ENCODE measurements at places on chromosomes 12 and 14.
A peak's percentile ranks its signal among the peaks of the same experiment; 100 is the strongest.

DNA sequence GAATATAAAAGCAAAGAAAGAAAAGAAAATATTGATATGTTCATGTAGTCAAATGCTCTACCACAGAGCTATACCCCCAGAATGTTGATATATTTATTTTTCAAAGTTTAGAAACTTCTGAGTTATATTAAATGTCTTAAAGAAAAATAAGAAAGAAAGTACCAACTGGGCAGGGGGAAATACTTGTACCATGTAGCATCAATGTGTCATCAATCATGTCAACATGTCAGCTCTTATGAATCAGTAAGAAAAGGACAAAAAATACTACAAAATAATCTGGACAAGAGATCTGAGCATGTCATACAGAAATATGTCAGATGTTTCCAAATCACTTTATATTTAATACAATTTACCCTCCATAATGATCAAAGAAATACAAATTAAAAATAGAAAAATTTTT is 595.1 kb upstream of the ATP2B1 start:
- no peak for DNase-seq

DNA sequence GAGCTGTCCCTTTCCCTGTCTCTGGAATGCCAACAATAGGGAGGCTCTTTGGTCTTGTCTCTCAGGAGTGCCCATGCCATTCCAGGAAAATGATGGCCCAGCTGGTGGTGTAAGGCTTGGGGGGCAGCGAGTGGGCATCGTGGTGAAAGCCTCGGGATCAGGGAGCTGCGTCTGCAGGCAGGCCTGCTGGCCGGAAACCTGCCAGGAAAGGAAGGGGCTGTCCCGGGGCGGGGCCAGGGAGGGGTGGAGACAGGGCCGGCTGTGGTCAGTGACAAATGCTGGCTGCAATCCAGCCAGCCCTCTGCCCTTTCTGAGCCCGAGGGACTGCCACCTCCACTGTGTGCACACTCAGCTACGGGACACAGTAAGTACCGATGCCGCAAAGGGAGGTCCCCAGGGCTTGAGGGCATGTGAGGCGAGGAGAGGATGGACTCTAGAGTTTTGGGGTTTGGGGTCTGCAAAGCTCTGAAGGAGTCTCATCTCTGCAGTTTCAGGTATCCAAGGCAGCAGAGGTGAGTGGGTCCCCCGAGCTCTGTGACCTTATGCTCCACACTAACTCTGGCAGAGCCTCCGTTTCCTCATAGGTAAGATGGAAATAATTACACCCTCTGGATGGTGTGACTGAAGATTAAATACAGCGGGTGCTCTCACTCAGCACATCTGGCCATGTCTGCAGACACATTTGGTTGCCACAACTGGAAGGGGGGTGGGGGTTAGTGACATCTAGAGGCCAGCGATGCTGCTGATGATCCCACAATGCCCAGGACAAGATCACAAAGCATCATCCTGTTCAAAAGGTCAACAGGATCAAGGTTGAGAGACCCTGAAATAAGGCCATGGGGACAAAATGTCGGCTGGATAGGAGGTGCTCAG is at the start of gene SERPINA5:
Gene SERPINA5, plus strand, starts transcription at position 300 of the 873 bp plus-strand sequence. CDS start 5,937 bp downstream, outside the sequence.
- no peak for DNase-seq

DNA sequence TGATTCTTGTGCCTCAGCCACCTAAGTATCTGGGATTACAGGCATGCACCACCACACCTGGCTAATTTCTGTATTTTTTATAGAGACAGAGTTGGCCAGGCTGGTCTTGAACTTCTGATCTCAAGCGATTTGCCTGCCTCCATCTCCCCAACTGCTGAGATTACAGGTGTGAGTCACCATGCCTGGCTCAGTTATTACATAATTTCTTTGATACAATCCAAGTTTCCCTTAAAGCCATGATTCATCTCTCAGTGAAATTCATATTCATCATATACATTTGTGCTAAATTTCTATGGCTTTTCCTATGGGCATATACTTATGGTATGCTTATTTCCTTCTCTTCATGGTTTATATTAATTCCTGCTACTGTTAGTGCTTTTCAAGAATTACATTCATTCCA is 29.1 kb upstream of the PZP start:
- DNase-seq: no peak

DNA sequence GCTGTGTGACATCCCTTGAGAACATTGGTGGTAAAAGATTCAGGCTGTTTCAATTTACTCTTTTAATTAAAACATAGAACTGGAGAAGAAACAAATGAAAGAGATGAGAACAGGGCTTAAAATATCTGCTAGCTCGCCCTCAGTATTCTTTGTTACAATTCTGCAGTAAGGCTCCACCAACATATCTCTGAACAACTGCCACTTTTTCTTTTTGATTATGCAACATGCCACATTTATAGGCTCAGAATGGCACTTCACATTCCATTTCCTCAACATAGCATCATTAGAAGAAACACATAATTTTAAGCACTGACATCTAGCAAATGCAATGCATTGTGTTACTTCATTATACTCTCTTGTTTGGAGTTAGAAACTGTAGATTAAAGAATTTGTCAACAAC is 1315.2 kb downstream of the LRFN5 start:
- no peak for DNase-seq

DNA sequence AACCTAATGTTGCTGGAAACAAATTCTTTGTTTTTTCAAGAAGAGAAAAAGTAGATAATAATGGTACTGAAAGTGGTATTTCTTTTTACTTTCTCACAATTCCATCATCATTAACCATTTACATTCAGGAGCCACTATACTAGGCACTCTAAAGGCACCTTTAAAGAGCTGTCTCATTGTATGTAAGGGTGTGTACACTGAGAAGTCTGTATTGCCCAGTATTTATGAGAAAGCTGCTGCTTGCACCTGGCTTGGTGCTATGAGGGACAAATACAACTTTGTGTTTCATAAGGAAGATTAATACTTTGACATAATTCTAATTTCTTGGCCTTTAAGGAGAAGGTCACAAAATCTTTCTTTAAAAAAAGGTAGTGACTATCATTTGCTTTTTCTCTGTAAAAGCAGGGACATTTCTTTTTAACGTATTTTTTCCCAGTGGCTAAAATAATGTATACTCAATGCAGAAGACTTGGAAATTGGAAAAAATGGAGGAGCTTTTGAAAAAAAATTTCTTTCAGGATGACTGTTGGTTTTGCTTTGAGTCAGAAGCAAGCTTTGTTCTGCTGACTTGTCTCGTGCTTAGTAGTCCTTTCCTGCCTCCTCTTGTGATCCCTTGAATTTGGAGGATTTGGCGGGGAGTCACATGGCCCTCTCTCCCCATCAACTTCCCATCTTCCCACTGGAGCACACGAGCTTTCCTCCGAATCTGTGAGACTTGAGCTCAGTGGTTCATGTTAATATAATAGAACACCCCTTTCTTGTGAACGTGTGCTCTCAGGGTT is 50.1 kb downstream of the RASSF3 start:
- no peak for DNase-seq

DNA sequence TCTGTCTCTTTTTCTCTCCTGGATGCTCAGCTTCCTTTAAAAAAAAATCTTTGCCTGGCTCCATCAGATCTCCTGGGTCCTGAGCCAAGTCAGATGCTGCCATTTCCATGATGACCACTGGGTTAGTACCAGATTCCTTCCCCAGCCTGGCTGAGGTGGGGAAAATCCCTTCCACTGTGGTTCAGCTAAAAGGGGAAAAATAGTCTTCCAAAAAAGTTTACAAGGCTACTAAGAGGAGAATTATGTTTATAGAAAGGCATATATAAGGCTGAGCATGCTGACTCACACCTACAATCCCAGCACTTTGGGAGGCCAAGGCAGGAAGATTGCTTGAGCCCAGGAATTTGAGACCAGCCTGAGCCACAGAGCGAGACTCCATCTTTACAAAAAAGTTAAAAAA is 28.4 kb upstream of the GAS2L3 start:
- DNase-seq: no peak

- DNase-seq: no peak
These were observed 17.1 kb upstream of the ATXN2 start for GRCh38 chr12:111616177-111616623.

GRCh38 chr14:40679256-40679655 is 927.4 kb upstream of the LRFN5 start:
- DNase-seq: no peak

GRCh38 chr12:24929953-24930352 is 18.9 kb downstream of the BCAT1 start:
- DNase-seq: no peak

DNA sequence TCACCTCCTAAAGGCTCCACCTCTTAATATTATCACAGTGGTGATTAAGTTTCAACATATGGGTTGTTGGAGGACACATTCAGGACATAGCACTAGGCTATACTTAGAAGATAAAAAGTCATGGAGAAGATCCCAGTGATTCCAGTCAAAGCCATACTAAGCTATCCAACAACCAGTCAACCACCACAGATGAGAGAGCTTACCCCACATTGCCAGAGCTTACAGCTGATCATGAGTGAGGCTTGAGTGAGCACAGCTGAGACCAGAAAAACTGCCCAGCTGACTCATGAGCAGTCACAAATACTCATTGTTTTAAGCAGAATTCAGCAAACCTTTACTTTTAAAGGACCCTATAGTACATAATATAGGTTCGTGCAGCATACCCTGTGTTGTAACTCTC is 85.1 kb downstream of the DRAM1 start:
- no peak for DNase-seq

- DNase-seq: no peak
These were observed 57.8 kb downstream of the C14orf132 start for GRCh38 chr14:96096639-96097610.

DNA sequence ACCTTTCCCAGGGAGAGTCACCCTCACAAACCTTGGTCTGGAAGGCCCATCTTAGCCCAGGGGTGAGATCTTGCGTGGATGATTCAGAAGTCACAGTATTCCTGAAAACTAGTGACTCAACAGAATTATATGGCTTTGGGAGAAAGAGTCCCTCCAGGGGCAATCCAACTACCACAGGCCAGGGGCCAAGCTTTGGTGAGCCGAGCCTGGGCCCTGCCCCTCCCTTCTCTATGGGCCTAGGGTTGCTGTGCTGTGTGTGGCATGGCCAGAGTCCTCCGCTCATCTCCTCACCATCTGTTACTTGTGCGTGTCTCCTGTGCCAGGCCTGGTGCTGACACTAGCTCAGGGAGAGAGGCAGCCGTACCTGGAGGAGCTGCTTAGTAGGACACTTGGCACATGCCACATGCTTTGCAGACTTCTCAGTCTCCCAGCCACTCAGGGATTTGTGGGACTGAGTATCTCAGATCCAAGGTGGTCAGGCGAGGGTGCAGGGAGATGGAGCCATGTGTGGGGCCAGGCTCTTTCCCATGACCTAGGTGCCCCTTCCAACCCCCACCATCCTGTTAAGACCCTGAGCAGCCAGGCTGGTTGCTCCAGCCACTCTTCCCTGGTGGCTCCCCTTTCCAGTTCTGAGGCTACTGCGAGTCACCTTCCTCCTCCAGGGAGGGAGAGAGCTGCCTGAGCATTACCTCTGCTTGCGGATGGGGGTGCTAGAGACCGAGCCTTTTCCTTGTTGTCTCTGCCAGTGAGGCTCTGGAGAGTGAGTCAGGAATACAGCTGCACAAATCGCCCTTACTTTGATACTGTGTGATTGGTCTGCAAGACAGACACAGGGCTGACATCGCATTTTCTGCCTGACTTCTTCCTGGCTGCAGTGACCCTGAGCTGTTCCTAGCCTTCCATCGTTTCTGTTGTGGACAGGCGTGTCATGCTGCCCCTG is 94.1 kb downstream of the SLC25A47 start:
- DNase-seq: peak; percentile 77

DNA sequence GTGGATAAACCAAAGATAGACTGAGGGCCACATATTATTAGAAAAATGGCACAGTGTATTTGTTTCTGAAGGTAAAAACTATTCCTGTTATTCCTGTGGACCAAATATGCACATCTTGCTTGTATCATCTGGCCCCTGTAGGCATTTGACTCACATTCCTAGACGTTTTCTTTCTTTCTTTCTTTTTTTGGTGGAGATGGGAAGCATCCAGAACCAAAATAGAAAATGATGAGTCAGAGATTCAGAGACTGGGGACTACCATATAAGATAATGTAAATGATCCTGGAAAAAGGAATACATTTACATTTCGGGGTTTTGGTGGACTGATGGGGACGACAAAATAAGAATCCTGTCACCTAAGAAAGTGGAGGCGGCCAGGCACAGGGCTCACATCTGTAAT is 24.2 kb downstream of the TRIM9 start:
- DNase-seq: no peak

Measured in AG04449 (cell line).